ENCODE measurements at places on chromosomes 1 and 21. TPM values are rescaled to one million over a fixed set of nuclear protein-coding genes. Genes with fewer than 3 reads are reported as not detected.

The PAQR6 gene
- total RNA-seq, result 7.2 TPM

GRCh38 chr1:166902279-166902678 lies 26.2 kb upstream of the TADA1 start:
- DNase-seq, result peak; percentile 74

DNA sequence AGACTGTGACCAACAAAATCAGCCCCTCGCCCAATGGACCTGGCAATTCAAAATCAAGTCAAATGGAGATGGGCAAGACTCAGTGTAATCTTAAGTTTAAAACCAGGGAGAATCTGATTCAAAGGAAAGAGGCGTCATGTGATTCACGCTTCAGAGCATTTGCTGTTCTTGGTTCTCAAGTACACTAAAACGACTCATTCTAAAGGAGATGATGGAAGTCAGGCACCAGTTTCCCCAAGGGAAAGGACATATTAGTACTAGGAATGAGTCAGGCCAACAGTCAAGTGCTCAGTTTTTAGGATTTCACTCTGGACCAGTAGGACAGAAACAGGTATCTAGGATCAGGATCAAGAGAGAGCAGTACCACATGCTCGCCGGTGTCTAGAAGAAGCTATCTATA lies 429.6 kb downstream of the PLPP3 start:
- no peak for DNase-seq

The FLG2 gene
- not detected for total RNA-seq

The C1orf53 gene
- total RNA-seq, result 10.4 TPM

The SERPINC1 gene
- total RNA-seq, result not detected

GRCh38 chr1:224329484-224329841 lies 509 bp downstream of the NVL start:
- DNase-seq, result no peak

GRCh38 chr1:54294887-54295286 lies 94.9 kb downstream of the MRPL37 start:
- no peak for DNase-seq

The SLAMF9 gene
- total RNA-seq, result 8.7 TPM

- DNase-seq, result no peak
Observed at GRCh38 chr1:17080085-17080759, 26.4 kb upstream of the SDHB start.

- DNase-seq, result no peak
Observed at GRCh38 chr1:154733621-154734020, 125.6 kb upstream of the ADAR start.

DNA sequence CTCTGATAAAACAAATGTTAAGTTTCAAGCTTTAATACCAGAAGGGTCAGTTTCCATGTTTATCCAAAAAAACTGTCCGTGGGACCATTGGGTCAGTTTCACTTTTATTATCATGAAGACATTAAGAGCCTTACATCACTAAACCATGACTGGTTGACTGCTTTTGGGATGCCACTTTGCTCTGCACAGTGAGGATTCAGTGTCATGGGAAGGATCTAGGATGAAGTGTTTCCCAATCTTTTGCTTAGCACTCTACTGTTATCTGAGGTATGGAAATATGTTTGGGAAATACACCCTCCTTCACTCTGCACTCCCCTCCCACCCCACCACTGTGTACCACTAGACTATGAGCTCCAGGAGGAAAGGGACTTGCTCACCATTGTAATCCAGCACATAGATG lies 16.3 kb downstream of the RPS6KC1 start:
- no peak for DNase-seq

All from PC-3 (cell line).